ENCODE measurements at places on chromosomes 16 and 17. TPM values are rescaled to one million over a fixed set of nuclear protein-coding genes. Genes with fewer than 3 reads are reported as not detected.

GRCh38 chr16:71974068-71974818 lies 26.0 kb downstream of the PKD1L3 start:
- no peak for DNase-seq

The CACNA1G gene
- polyA plus RNA-seq, result 7.2 TPM

GRCh38 chr16:85391175-85391707 lies 221.9 kb upstream of the GSE1 start:
- no peak for DNase-seq

The PERCC1 gene
- not detected for polyA plus RNA-seq

The CDIP1 gene
- polyA plus RNA-seq, result 35.3 TPM

GRCh38 chr17:2551928-2552327 lies 40.2 kb upstream of the METTL16 start:
- no peak for DNase-seq

The HAPSTR1 gene
- polyA plus RNA-seq, result 38.7 TPM

- DNase-seq, result no peak
Measured at GRCh38 chr17:6556121-6557039, at the start of gene PITPNM3. TSS of gene PITPNM3 (minus strand) at chr17:6556555. CDS start at chr17:6556406, 149 bp downstream.

GRCh38 chr17:63378411-63379375 lies 67.4 kb downstream of the CYB561 start:
- DNase-seq, result no peak

GRCh38 chr17:10125531-10126275 lies 72.7 kb downstream of the GAS7 start:
- no peak for DNase-seq

- no peak for DNase-seq
Measured at GRCh38 chr17:44086364-44087311, 16.1 kb downstream of the G6PC3 start.

The NXPH3 gene
- polyA plus RNA-seq, result 1.1 TPM

The GAS2L2 gene
- not detected for polyA plus RNA-seq

The KRTAP4-8 gene
- polyA plus RNA-seq, result not detected

GRCh38 chr16:19713697-19714096 lies 4.3 kb downstream of the KNOP1 start:
- DNase-seq, result no peak

DNA sequence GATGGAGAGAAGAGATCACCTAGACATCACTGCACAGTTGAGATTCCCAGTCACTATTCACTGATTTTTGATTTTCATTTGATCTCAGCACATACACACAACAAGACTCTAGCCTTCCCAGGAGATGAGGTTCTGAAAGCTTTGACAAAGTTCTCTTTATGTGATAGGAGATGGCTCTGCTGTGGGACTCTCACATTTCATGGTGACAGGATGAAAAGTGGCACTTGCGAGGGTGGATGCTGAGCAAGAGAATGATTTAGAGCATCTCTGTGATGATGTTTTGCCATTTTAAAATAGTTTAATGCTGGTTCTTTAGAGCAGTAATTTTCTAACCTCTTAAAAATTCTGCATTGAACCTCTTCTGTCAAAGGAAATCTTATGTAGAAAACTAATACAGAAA lies 113.3 kb upstream of the CA10 start:
- no peak for DNase-seq

DNA sequence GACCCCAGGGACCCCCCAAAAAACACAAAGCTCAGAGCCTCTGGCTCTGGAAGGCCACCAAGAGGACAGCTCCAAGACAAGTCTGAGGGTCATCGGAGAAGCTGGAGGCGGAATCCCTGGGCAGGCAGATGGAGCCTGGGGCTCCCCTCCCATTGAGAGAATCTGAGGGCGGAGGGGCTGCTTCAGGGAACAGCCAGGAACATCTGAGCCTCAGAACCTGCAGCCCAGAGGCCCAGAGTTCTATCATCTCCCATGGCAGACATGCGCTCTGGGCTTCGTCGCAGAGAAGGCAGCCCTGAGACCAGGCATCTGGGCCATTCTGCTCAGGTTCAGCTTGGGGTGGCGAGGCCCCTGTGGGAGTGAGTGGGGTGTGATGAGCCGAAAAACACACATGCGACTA lies 7.1 kb upstream of the SPPL2C start:
- DNase-seq, result no peak

All from right renal pelvis (tissue), 4 donors.